ENCODE measurements at places on chromosomes 2 and 18.

DNA sequence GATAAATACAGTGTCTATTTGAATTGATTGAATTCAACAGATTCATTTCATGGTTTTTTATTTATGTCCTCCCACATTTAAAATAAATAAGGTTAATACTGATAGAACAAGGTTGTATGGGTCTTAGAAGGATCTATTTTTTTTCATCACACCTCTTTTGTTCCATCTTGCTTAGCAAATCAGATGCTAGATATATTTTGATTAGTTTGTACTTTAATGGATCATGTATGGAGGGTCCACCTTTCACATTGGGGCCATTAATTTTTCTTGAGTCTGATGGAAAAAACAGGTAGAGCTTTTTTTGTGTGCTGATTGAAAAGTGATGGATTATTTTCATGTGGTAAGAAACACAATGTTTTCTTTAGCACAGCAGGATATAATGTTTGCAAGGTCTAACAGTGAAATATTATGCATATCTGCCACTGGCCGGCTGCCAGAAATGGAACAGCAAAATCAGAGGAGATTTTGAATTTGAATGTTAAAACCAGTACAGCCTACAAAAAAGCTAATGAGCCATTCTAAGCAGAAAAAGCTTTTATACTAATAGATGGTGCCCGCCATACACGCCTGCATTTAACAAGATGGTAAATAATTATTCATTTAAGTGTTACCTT lies 188.1 kb upstream of the ETAA1 start:
- no peak for DNase-seq

DNA sequence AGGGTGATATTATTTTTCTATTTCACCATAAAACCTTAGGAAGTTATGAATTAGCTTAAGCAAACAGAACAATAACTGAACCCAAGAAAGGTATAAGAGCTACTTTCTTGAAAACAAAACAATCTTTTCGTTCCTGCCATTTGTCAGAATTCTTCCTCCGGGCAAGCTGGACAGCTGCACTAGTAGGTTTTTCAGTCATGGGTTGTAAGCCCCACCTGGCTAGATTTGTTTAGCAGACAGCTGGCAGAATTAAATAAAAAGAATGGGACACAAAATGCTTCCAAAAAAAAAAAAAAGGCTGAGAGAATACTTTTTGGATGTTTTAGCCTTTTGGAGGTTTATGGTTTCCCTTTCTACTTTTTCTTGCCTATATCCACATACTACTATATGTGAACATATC lies 694.1 kb downstream of the ARHGAP15 start:
- no peak for DNase-seq

DNA sequence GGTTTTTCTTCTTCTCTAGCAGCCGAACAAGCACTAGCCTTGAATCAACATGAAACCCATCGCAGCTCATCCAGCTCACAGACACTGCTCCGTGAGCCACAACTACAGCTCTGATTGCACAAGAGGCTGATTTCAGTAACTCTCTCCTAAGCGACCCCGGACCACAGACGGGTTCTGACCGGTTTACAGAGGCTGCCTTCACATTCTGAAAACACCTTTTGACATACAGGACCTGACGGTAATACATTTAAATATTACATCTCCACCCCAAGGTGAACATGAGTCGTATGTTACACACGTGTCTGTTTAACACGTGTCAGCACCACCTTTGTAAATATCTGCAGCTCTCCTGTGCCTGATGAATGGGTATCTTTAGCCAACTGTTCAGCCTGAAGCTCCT lies 120.7 kb downstream of the TMEM18 start:
- DNase-seq: no peak

DNA sequence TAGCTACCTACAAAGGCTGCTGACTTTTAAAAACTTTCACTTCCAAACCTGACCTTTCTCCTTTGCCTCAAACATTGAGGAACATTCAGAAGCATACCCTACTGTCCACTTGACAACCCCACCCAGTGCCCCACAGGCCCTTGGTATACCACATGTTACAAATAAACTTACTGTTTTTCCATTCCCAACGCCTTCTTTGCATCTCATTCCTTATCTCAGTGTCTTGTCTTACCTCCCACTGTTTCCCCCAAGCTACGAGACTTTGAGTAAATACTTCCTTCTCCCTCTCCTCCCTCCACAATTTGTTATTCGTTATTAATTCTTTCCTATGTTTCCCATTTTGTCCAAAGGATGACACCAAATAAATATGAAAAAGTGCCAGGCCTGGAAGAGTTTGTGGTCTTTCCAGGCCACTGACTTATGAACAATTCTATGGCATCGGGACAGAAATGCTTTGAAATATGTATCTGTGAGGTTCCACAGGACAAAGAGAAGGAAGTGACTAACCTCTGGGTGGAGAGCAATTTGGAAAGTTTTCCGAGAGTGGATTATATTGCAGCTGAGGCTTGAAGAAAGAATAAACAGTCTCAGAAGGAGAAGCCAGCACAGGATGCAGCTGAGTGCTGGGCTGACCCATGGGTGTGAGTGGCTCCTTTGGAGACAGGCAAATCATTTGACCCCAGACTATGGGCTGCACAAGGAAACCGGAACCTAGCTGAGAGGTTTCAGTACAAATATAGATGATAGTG lies 409.0 kb downstream of the LPIN1 start:
- no peak for DNase-seq

- no peak for DNase-seq
Measured at GRCh38 chr2:215826838-215827441, 186.4 kb downstream of the MREG start.

DNA sequence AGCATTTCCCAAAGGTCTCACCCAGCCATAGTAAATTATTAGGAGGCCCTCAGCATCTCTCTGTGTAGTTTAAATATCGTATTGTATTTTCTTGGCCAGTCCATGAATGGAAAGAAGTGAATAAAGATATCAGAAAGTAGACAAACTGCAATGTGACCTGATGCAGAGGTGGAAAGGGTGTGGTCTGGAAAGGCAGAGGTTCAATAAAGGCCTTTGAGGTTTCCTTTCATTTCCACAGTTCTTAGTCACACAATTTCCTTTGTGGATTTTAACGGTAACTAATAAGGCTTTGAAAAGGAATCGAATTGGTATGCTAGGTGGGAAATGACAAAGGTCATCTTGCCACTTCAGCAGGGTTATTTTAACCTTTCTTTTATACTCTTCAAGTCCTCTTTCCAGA lies 20.1 kb upstream of the WIPF1 start:
- DNase-seq: no peak

- no peak for DNase-seq
Measured at GRCh38 chr2:19362094-19362754, 3.8 kb upstream of the OSR1 start.
